Activated effector memory CD4-positive, alpha-beta T cell treated with Interleukin-2 at 50 U/mL for 16 hours (primary cell): ENCODE measurements at places on chromosomes 1 and 21.

DNA sequence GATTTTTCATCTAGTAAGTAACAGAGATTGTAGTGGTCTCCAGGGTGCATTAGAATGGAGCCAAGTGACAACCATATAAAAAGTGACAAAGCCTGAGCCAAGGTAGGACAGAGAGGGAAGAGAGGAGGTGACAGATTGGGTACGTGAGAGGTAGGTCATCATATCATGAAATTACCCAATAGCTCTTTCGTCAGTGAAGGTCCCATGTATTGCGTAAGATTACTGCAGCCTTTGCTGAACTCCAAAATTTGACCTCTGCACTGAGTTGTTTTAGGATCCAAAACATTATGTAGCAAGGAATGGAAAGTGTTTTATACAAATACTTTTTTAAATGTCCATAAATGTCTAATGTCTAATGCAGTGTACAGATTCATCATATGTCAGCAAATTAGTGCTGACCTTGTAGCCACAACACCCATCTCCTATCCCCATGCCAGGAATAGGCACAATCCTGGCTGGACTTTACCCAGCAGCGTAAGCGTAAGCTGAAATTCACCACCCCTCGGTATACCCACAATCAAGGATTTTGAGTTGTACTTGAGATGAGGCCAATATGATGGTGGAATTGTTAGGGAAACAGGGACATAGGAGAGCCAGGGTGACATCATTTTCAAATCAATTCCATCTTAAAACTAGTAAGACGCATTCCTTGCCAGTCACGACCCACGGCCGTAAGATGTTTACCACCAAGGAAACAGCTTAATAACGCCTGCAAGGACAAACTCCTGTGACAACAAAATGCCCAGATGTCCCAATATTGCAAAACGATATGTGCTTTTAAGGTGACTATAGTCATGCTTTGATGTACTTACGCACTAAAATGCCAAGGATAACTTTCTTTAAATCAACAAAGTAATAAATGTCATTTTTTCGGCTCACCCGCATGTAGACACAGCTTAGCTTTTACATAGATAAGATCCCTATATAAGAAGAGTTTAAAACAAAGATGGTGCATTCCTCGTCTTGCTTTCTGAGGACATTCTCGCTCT, 38.1 kb upstream of the GREM2 start:
- DNase-seq: no peak

DNA sequence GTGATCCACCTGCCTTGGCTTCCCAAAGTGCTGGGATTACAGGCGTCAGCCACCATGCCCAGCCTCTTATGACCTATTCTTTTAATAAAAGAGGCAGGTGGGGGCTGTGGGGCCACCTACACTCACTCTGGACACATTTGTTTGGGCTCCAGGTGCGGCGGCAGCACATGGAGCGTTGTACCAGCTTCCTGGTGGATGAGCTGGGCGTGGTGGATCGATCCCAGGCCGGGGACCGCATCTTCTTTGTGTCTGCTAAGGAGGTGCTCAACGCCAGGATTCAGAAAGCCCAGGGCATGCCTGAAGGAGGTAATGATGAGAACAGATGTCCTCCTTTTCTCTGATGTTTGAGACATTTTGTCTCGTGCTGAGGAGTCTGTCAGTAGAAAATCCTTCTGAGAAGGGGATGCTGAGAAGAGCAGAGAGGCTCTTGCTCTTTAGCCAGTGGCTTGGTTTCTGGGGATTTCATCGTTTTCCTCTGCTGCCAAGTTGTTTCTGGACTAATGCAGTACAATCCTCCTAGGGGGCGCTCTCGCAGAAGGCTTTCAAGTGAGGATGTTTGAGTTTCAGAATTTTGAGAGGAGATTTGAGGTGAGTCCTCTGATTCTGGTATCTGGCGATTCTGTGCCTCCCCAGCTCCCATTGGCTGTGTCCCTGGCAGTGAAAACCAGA, 17.9 kb upstream of the MIIP start:
- no peak for DNase-seq

DNA sequence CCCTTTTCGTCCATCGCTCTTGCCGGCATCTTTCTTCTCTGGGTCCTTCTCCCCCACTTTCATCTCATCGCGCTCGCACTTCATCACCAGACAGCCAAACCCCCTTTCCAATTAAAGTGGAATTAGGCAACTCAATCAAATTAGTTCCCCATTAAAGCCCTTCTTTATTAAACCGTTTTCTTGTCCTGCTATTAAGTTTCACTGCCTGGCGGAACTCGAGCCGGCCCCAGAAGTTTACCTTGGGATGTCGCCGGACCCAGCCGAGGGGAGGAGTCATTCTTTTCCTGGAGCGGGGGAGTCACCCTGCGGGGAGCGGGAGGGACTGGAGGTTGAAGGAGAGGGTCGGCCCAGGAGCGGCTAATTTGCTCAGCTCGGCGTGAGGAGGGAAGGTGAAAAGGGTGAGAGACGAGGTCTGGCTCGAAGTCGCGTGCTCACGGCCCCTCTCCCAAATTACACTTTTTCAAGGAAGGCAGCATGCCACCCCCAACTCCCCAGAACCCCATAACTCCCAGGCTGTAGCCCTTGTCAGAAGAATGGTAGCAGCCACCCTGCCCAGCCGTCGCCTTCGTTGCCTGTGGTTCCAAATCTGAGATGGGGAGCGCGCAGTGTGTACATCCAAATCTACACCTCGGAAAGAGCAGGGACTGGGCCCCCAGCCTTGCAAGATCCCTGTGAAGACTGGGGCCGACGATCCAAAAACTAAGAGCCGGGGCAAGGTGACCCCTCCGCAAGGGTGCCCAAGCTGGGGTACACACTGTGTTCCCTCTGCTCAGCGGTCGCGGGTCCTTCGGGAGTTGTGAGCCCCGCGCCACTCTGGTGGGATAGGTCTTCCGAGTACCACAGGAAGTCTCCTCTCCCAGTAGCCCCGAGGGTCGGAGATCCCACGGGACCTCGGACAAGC, 6.4 kb downstream of the DMRTA2 start:
- no peak for DNase-seq

DNA sequence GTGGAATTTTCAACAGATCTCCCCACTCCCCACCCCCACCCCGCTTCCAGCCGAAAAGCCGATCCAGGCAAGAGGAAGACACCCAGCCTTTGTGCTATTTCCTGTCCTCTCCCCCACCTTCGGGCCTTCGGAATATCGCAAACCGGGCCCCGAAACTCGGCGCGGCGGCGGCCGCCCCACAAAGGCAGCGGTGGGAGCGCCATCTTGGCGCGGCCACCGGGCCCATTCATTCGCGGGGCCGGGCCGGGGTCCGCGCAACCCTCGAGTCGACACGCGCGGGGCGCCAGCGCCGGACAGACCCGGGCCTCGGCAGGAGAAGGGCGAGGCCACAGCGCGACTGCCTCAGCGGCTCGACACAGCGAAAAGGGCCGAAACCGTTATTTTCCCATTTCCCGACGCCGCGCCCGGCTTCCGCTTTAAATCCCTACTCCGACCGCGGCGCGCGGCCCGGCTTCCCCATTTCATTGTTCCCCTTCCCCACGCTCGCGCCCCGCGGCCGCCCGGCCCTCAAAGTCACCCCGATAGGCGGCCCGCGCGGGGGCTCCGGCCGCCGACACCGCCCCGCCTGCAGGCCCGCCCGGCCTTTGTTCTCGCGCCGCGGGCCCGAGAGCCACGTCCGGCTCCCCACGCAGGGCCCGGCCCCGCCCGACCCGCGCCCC, 911 bp downstream of the GNB1 start:
- peak; percentile 26 for DNase-seq

DNA sequence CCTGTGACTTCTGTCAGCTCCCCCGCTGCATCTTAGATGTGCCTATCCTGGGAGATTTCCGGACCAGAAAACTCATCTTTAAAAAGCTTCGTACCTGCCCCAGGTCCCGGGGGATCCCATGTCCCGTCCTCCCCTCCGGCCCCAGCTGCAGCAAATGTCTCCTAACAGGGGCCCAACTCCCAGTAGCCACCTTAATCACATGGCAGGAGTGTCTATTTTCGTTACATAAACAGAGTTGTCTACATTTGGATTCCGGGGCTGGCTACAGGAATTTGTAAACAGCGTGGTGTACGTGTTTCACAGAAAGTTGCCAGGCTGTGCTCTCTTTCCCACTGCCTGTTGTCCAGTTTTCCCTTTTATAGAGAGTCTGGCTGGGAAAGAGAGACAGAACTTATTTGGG, 17.9 kb upstream of the KCNE2 start:
- DNase-seq: no peak

GRCh38 chr21:37658817-37659458, 257.3 kb downstream of the KCNJ6 start:
- DNase-seq: no peak

GRCh38 chr21:36728371-36729111, 29.6 kb downstream of the SIM2 start:
- DNase-seq: no peak

DNA sequence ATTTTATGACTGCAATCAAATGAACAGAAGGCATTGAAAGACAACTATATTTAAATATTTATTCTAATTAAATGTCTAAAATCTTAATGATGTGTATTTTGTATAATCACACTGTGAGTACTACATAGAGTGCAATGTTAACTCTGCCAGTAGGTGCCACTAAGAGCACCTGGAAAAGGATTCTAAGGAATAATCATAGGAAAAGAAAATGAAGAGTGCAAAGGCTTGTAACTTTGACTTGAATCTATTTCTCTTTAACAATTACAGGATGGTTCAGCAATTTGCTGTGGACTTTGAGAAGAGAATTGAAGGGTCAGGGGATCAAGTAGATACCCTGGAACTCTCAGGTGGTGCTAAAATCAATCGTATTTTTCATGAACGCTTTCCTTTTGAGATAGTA, 200.4 kb downstream of the DNM3 start:
- no peak for DNase-seq

DNA sequence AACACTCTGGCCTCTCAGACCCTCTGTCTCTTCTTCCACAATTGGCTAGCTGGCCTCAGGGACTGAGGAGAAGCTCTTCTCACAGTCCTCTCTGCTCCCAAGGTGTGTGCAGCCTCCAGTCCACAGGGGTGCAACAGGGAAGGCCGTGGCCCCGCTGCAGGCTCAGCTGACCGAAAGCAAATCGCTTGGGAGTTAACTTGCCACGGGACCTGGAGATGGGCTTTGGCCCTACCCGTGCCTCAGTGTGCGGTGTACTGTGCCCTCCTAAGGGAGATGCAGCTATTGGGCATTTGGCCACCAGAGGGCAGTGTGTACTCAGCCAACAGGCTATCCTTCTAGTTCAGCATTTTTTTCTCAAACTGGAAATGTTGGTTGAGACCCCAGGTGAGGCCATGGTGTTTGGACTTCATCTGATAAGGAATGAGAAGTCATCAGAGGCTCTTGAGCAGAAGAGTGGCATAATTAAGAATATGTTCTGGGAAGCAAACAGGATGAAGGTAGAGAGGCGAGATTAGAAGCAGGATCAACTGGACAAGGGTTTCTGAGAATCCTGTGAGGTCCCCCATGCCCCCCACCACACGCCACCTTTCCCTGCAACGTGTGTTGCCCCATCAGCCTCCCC, 42.5 kb upstream of the TMEM125 start:
- DNase-seq: peak; percentile 66

DNA sequence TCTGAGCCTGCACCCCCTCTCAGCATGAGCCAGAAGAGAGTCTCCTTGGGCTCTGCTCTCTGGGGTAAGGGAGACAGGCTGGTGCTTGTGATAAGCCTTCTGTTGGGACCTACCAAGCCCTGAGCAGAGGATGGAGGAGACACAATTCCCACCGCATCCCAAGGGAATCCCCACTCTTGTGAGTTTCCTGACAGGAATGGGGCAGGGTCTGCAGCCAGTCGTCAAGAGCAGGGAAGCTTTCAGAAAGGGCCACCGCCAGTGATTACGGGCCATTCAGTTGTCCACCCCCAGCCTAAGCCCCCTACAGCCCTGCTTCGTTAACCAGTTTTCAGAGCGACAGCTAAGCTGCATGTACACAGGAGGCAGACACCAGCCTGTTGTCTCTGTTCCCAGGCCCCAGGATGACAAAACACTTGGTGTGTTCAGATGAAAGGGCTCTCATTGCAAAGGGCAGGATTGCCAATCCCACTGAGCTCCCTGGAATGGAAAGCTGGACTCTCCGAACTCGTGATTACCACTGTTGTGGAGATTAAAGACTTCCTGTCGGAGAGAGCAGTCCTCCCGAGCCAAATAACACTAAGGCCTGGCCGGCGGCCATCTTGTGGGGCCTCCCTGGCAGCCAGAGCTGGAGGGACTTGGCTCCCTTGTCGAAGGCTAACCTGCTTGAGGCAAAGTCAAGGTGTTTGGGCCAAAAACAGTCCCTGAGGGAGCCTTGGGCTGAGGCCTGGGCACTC, 37.4 kb upstream of the SLC30A1 start:
- DNase-seq: no peak
